Kidney epithelial cell (primary cell): ENCODE measurements at places on chromosomes 11 and 22.

GRCh38 chr11:86177302-86177701 lies 67.3 kb upstream of the EED start:
- DNase-seq, result no peak

DNA sequence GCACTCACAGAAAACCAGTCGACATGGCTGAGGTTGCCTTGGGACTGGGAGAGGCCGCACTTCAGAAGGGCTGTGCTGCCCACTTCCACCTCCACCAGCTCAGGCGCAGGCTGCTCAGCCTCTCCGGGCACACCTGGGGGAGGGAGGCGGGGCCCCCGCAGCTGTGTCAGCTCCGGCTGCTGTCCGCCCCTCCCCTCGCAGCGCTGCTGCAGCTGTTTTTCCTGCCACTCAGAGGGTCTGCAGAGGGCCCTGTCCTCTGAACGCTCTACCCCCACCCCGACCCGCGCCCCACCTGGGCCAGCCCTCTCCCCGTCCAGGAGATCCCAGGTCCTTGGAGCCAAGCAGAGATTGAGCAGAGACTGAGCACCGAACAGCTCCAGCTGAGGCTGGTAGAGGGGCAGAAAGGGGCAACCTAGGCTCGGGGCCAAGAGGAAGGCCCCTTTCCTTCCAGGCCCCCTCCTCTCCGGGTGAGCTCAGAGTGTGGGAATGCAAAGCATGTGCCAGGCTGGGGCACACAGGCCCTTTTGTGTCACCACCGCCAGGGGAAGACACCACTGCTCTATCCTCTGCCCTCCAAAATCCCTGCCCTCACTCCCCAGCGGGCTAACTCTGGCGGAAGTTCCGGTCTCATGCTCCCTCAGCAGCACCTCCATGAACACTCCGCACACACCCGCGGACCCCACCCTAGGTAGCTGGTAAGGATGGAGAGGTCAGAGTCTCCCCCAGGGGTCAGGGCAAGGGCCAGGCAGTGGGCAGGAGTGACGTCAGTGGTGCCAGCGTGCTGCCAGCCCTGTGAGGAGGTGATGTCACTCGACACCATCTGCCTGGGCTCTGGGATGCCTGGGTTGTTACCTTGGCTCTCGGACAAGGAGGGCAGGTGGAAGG lies 1.6 kb downstream of the MCAM start:
- no peak for DNase-seq

- no peak for DNase-seq
These were observed 30.0 kb downstream of the PARVG start for GRCh38 chr22:44210722-44211121.

DNA sequence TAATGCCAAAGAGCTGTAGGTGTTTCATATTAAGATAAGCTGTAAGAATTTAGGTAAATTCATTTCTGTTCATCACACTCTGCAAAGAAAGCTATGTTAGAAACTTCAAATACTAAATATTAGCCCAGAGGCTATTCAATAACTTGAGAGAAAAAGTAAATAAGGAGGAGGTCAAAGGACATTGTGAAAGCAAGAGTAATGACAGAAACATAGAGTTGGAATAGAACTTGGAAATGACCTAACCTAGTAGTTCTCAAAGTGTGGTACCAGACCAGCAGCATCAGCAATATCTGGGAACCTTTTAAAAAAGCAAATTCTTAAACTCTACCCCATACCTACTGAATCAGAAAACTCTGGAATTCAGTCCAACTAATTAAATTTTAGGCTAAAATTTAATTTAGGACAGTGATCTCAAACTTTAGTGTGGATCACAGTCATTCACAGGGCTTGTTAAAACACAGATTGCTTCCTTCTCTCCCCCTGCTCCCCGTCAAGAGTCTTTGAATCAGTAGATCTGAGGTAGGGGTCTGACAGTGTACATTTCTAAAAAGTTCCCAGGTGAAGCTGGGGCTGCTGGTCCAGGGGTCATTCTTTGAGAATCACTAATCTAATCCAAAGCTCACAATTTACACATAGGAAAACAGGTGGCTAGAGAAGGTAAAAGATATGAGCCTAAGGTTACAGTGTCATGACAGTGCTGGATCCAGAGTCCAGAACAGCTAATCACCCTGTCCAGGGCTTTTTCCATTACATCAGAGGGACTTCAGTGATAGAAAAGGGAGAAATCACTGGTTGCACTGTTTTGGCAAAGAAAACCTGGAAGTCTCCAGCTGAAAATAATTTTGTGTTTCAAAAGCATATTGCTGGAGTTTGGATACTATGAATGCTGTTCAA lies 241.1 kb downstream of the SOX6 start:
- DNase-seq, result no peak
